Activated naive CD8-positive, alpha-beta T cell treated with anti-CD3 and anti-CD28 coated beads, Interleukin-2, amount 10 ng/mL, durations not matched to agents 7 days and 5 days (primary cell): ENCODE measurements at places on chromosomes 4 and X.

GRCh38 chr4:46506876-46507275, 116.9 kb upstream of the GABRA2 start:
- DNase-seq = no peak

- DNase-seq = no peak
Measured at GRCh38 chrX:29587107-29587506, 628.3 kb upstream of the MAGEB2 start.

- no peak for DNase-seq
Measured at GRCh38 chr4:95637043-95637600, 88.3 kb upstream of the UNC5C start.

- DNase-seq = no peak
Measured at GRCh38 chrX:39888730-39889129, 209.0 kb downstream of the BCOR start.

GRCh38 chr4:123536225-123536624, 139.6 kb downstream of the SPRY1 start:
- no peak for DNase-seq

- no peak for DNase-seq
Measured at GRCh38 chrX:152798945-152799344, 29.5 kb upstream of the MAGEA6 start.

GRCh38 chrX:109384699-109385098, 97.2 kb downstream of the GUCY2F start:
- DNase-seq = no peak

DNA sequence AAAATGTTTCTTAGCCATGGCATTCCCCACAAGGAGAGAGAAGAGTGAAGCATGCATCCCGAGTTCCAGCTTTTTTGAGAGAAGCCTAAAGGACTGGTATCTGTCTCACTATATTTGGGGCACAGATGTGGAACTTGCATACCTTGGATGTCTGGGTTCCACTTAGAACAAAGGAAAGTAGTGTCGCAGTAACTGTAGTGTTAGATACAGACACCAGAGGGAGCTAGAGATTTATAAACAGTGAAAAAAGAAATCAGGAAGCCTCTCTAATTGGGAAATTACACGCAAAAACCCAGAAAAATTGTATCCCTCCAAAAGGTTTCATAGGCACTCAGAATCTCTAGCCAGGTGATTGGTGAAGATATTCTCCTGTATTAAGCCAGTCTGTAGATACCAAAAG, 34.4 kb downstream of the AGTR2 start:
- no peak for DNase-seq

DNA sequence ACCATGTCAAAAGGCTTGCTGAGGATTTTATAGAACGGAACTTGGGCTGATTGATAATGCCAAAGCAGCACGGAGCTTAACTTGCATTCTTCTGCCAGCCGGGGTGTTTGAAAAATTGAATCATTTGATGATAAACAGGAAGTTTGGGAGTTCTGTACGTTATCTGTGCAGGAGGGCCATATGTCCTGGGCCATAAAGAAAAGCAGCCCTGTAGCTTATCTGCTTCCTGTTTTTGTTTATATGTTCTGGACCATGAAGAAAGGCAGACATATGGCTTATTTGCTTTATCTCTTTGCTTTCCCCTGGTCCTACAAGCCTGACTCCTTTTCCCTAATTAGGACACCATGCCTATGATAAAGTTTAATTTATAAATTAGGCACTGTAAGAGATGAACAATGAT, 62.4 kb downstream of the HOPX start:
- no peak for DNase-seq

DNA sequence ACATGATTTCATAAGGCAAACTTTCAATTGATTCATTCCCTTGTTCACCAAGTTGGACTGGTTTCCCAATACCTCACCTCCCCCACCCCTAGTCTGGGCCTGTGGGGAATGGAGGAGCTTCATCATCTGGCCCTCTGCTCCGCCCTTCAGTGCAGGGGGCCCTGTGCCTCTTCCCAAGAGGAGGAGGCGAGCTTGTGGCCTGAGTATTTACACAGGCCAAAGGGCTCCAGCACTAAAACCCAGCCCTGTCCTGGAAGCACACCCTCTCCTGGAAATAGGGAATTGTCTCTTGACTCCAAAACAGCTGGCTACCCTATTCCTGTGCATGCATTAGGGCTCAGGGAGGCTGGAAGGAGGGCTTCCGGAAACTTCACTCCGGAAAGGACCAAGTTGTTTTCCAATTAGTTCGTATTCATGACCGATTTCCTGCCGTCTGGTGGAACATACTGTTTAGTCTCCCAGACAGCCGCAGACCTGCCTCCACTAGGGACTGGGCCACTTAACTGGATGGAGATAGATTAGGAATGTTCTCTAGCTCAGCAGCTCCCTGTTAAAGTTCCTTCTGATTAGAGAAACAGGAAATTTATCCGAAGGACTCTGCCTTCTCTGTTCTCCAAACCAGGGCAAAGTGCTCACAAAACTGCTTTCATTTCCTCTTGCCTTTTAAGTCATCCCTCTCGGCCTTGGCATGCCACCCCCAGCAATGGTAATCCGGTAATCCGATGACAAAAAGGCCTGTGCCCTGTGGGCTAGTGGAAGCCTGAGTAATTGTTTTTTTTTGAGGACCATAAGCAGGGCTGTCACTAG, 5.8 kb downstream of the SRPX2 start:
- no peak for DNase-seq

DNA sequence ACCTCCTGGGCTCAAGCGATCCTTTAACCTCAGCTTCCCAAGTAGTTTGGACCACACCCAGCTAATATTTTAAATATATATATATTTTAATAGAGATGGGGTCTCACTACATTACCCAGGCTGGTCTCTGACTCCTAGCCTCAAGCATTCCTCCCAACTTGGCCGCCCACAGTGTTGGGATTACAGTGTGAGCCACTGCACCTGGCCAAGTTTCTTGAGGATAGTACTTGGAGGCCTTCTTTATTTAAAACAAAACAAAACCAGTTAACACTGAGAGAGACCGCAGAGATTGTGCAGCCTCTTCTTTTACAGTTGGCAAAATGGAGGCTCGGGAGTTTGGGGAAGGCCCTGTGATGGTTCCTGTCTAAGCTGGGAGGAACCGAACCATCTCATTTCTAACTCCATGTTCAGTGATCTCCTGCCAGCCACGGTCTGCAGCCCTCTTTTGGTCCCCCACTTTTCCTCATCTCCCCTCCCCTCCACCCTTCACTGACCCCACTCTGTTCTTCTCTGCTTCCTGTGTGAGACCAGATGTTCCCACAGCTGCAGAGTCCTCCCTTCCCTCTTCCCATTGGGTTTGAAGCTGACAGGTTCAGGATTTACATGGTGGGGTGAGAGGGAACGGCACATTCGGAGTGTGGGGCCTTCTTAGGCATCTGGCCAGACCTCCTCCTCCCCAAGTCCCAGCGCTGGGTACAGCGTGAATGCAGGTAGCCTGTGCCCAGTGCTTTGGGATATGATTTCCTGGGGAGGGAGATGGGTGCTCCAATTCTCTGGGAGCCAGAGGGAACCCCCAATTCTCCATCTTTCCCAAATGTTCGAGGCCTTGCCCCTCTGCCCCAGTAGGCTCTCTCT, 1.4 kb upstream of the SORCS2 start:
- no peak for DNase-seq

- DNase-seq = no peak
Measured at GRCh38 chrX:42739741-42740140, 38.2 kb downstream of the PPP1R2C start.

- no peak for DNase-seq
Measured at GRCh38 chr4:25651682-25652081, 4.0 kb upstream of the SLC34A2 start.

DNA sequence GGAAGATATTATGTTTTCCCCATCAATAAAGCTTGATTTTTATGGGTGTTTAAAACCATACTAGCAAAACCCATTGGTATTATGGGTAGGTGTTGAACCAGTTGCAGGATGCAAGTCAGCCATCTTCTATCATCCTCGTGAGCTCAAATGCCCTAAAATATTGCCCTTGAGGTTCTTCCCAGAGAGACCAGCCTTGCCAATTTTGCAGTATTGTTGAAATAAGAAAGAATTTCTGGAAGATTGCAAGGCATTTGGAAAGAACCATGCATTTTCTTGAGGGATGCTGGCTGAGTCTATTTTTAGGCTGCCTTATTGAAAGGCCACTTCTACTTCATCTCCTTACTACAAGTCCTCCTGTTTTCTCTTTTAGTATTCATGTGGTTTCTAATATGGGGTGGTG, 60.9 kb upstream of the SOD3 start:
- DNase-seq = no peak

- no peak for DNase-seq
Measured at GRCh38 chrX:70219938-70220764, 14.3 kb upstream of the AWAT1 start.

DNA sequence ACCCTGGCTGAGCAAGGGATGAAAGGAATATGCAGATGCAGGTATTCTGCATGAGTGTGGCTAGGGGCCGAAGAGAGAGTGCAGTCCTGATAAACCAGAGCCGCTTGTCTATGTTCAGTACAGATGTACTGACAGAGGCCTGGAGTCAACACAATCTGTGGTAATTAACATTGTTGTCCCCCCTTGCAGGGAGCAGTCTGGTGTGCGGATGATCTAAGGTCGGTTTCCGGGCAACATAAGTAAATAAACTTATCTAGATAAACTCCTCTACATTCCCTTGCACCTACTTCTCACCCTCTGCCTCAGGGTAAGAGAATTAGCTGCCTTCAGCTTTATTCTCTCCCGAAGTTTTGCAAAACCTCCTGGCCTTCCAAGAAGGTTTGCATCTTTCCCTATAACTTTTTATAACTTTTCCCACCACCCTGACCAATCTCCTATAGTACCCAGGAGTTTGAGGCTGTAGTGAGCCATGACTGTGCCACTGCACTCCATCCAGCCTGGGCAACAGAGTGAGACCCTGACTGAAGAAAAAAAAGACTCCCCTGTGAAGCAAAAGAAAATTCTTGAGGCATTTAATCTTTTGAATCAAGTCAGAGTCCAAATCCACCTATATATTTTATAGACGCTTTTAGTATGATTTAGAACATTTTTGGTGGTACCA, 26.6 kb downstream of the SNX25 start:
- no peak for DNase-seq

- DNase-seq = no peak
Measured at GRCh38 chr4:10111067-10111801, 5.4 kb downstream of the WDR1 start.

DNA sequence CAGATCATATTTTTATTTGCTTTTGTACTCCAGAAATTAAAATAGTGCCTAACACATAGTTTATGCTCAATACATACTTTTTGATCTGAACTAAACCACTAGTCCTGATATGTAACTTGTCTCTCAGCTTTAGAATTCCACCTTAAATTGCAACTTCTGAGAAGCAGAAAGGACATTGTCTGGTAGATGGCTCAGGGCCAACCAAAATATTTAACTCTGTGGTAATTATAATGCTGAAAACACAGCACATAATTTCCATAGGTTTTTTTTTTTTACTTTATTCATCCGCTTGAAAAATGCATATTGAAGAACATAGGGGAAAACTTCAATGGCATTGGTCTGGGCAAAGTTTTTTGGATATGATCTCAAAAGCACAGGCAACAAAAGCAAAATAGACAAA, 59.3 kb downstream of the AREG start:
- DNase-seq = no peak

DNA sequence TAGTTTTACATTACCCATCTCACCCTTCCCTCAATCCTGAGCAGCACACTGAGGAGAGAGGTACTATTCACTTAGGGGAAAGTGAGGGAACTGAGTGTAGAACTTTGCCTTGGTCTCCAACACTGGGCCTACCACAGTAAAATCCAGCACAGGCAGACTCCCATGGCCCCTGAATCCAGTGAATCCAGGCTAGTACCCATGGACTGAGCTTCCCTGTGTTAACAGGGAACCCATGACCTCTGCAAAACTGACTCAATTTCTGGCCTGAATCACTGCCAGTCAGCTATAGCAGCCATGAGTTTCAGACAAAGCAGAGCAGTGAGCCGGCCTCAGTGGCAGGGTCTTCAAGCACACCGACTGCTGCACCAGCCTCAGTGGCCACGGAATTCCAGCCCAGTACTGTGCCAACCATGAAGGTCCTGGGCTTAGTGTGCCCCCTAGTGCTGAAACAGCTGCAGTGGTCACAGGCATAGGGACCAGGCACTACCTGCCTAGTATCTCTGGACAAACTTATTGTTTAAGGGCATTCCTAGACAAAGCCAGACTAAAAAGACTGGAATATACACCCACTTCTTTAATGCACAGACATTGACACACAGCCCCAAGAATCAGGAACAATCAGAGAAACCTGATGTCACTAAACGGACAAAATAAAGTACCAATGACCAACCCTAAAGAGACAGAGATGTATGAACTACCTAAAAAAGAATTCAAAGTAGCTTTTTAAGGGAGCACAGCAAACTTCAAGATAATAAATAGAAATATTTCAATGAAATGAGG, 127.4 kb upstream of the RPL34 start:
- no peak for DNase-seq

DNA sequence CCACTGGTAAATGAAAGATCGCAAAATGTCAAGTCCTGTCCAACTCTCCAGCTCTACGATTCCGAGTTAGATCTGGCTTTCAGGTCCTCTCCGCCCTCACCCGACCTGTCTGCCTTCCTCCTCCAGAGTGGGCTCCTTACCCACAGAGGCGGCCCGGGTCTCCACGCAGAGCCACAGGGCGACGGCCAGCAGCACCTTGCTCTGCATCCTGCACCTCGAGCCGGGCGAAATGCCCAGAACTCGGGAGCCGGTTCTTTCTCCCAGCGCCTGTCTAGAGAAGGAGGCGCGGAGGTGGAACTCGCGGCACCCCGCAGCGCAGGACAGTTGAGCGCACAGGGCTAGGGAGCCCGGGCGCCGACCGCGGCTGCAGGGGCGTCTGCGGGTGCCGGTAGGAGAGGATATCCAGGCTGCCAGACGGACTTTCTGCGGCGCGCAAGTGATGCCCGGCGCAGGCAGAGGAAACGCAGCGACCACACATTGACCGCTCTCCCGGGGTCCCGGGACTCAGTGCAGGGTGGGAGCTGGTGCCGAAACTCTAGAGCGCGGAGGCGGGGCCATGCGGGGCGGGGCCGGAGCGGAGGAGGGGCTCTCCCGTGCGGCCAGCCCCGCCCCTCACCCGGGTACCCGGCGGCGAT, at the start of gene KDR:
TSS of gene KDR (minus strand) at position 509 of the 635 bp plus-strand sequence. CDS start at position 207, 302 bp downstream.
- DNase-seq = no peak

DNA sequence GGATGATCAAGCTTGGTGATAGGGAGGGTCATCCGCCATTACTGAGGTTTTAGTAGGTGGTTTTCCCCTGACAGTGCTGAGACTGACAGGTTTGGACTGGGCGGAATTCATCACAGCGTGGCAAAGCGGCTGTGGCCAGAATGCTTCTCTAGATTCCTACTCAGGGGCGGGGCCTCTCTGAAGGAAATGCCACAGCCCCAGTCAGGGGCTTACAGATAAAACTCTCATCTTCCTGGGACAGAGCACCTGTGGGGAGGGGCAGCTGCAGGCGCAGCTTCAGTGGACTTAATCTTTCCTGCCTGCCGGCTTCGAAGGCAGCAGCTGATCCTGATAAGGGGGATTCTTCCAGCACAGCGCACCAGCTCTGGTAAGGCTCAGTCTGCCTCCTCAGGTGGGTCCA, 316.7 kb downstream of the RPA4 start:
- no peak for DNase-seq
